ENCODE measurements at places on chromosomes 7 and 10.

GRCh38 chr7:154431045-154431444 is 378.8 kb downstream of the DPP6 start:
- DNase-seq = no peak

DNA sequence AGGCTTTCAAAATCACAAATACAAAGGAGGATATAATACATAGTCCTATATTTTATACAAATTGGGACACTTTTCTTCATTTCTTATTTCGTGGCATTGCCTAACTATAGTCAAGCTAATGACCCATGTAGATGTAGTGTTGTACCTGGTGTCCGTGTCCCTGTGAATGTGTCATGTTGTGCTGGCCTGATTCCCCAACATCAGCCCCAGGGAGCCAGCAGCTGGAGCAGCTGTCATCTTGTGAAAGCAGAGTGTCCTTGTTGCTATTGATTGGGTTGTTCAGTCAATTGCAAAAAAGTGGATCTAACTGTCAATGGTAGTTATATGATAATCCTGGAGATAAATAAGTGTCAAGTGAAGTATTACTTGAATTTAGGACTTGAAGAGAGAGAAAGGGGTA is 86.3 kb downstream of the KAT6B start:
- no peak for DNase-seq

DNA sequence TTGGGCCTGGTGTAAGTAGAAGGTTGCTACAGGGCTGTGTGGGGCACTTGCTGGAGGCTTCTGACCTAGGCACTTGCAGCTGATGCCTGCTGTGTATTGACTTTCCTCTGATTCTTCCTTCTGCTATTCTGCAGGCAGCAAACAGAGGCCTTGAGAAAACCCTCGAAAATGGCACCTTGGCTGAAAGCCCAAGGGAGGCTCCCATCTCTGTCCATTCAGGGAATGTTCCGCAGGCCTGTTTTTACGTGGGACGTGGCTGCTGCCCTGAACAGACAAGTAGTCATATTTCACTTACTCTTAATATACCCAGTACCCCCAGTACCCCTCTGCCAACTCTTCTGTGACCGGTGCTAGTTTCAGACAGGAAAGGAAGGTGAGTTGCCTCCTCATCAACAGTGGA is 664.7 kb downstream of the INHBA start:
- DNase-seq = no peak

- DNase-seq = no peak
Measured at GRCh38 chr7:108285778-108286177, 155.6 kb upstream of the LAMB4 start.

- DNase-seq = no peak
Measured at GRCh38 chr10:23611308-23612029, 172.6 kb downstream of the OTUD1 start.

GRCh38 chr10:33487014-33487776 is 152.7 kb upstream of the NRP1 start:
- DNase-seq = no peak

DNA sequence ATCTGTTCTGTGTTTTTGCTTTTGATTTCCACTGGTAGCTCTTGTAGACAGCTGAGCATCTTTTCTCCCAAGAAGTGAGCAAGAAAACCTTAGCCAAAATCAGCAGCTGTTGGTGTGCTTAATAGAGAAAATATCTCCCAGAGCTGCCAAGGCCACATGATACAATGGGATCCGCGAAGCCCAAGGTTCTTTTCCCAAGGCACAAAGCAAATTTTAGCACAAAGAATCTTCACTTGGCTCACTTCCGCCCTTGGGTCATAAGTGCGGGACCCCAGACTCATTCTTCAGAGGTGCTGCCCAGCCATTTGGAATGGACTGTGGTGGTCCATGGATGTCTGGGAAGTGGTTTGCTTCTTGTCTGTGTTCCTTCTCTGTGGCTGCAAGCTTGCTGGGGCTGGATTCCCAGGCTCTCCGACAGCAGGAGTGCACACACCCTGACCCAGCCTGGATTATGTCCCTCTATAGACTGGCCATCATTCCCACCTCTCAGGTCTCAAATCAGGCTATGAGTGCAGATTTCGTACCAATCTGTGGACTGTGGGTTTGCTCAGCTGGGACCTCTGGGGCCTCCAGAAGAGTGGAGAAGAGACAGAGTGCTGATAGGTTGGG is 93.0 kb upstream of the TMEM72 start:
- no peak for DNase-seq

DNA sequence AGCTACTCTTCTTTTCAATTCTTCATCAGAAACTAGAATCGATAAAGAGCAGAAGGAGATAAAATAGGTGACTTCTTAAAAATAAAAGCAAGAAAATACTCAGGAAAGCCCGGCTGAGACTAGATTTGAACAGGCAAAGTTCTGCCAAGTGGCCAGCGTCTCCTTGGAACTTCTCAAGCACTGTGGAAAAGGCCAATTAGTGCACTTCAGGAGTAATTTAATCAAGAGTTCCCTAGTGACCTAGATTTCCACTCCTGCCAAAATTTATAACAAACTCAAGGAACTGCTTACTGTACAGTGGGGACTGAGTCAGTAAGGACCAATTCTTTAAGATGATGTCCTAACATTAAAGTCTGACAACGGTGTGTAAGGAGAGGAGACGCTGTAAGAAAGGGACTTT is 57.3 kb downstream of the CHCHD3 start:
- no peak for DNase-seq

GRCh38 chr7:112063974-112064373 is 142.2 kb downstream of the DOCK4 start:
- no peak for DNase-seq

DNA sequence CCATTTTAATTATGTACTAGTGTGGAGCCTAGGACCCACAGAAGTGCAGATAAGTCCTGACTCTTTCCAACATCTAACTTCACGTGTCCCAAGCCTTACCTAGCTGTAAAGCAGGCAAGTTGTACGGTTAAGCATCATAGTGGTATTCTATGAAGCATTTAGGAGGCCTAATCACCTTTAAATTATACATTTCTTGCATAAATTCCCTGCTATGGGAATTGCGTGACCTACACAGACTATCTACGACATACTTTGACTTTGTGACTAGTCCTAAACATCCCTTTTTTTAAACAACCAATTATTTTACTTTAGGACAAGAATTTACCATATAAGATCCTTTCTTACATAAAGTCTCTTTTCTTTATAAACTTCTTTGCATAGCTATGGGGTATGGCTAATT is 37.7 kb upstream of the LRGUK start:
- no peak for DNase-seq

DNA sequence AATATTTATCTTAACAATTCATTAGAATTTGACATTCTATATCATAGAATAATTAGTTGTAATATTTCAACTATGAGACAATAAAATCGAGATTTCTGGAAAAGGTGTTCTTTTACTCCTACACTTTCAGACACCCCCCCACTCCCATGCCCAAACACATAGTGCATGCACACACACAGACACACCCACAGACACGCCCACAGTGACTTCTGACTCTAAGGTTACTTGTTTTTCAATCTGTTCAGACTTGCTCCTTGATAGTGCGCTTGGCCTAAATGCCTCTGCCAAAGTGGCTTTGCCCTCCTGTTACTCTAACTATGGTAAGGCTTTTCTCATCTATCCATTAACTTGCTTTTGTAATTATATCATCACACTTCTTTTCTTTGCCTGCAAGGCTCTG is 144.0 kb upstream of the PPP1R3A start:
- no peak for DNase-seq

GRCh38 chr10:46327685-46328084 is 40.9 kb downstream of the ANTXRL start:
- no peak for DNase-seq

DNA sequence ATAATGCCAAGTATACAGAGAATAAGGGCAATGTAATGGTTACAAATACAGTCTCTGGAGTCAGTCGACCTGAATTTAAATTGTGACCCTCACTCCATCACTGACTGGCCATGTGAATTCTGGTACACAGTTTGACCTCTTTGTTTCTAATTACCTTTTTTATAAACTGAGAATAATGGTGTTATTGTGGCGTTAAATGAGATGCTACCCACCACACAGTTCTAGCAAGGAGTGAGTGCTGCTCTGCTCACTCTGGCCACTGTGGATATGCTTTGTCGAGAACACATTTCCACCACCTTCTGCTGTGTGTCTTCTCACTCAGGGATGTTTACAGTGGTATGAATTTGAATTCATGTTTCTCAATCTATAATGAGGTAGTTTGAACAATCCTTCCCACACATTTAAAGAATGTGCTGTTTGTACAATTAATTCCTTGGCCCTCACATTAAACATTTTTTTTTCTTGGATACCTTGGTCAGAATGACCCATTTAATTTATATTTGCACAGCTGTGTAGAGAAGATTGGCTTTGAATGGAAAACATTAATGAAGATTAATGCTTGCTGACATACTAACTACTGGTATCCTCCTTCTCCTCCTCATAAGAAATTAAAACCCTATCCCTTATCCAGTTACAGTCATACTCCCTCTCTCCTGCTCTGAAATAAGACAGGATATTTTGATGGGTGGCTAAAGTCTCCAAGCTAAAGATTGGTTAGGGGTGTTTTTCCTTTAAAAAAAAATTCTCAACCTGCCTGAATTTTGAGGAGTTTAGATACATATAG is 42.4 kb downstream of the PLCE1 start:
- no peak for DNase-seq

- no peak for DNase-seq
Measured at GRCh38 chr7:65387891-65388290, 14.2 kb downstream of the ZNF92 start.

- no peak for DNase-seq
Measured at GRCh38 chr7:30303312-30304039, 19.1 kb downstream of the ZNRF2 start.

GRCh38 chr7:82056282-82056681 is 286.4 kb upstream of the HGF start:
- DNase-seq = no peak

DNA sequence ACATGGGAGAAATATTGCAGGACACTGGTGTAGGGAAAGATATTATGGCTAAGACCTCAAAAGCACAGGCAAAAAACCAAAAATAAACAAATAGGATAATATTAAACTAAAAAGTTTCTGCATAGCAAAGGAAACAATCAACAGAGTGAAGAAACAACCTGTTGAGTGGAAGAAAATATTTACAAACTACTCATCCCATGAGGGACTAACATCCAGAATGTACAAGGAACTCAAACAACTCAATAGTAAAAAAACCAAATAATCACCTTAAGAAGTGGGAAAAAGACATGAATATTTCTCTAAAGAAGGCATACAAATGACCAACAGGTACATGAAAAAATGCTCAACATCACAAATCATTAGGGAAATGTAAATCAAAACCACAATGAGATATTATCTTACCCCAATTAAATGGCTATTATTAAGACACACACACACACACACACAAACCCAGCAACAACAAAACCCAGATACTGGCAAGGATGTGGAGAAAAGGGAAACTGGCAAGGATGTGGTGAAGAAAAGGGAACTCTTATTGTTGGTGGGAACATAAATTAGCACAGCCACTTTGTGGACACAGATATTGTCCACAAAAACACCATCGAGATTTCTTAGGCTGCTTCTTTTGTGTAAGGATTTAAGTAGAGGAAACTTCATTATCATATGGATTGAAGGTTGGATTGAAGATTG is 9.8 kb upstream of the RAB18 start:
- DNase-seq = no peak

DNA sequence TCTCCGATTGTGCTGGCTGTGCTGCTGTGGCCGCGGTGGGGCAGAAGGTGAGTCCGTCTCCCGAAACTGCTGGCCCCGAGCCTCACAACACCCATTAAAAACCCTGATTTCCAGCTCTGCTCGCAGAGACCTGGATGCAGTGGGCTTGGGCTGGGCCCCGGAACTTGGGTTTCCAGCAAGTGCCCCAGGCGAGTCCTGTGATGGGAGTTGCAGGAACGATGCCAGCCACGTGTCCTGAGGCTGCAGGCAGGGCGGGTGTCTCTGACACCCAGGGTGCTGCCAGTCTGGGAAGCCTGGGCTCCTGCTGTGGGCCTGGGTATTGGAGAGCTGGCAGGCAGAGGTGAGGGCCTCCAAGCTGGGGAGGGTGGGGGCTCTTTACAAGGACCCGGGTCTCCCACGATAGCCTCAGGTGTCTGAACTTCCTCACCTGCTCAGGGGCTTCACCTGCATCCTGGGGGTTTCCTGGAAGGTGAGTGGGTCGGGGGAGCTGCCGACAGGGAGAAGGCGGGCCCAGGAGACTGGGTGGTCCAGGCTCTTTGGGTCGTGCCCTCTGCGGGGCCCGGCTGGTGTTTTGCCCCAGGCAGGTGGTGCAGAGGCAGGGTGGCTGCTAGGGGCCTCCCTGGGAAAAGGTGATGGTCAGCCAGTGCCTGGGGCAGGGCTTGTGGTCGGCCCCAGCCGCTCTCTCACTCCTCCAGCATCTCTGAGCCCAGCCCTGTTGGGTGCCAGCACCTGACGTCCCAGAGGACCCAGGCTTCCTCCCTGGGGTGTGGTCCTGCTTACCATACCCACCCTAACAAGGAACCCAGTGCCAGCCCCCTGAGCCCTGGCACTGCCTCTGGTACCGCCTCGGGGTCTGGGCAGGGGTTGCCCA is 180.3 kb downstream of the DNAJB6 start:
- DNase-seq = no peak

GRCh38 chr7:151411551-151411950 is 1.7 kb upstream of the WDR86 start:
- no peak for DNase-seq

- DNase-seq = no peak
Measured at GRCh38 chr10:50538555-50539398, 85.0 kb downstream of the SGMS1 start.

DNA sequence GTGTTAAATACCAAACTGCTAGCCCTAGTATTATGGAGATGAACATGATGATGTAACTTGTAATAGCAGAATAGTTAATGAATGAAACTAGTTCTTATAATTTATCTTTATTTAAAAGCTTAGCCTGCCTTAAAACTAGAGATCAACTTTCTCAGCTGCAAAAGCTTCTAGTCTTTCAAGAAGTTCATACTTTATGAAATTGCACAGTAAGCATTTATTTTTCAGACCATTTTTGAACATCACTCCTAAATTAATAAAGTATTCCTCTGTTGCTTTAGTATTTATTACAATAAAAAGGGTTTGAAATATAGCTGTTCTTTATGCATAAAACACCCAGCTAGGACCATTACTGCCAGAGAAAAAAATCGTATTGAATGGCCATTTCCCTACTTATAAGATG is 33.2 kb downstream of the SIRT1 start:
- no peak for DNase-seq

DNA sequence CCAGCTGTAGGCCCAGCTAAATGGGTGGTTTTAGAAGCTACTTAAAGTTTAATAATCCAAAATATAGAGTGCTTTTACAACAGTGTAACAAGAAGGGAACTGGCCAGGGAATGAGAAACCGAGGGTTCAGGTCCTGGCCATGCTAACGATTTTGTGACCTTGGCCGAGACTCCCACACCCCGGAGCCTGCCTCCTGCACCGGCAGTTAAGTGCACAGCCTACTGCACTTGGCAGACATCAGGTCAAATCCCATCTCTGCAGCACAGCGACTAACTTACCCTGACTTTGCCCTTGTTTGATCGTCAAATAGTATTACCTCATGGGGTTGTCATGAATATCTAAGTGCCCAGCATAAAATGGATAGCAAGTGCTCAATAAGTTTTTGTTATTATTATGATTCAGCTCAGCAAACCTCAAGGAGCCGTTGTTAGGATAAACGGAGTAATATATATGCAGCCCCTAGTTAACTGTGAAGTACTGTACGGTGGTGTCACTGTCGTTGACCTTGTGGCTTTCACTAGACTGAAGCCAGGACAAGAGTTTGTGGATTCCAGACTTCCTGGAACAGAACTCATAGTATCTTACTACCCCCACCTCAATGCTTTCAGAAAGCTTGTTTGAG is 35.5 kb downstream of the LYZL1 start:
- no peak for DNase-seq
